ENCODE measurements at places on chromosomes 4 and X.

DNA sequence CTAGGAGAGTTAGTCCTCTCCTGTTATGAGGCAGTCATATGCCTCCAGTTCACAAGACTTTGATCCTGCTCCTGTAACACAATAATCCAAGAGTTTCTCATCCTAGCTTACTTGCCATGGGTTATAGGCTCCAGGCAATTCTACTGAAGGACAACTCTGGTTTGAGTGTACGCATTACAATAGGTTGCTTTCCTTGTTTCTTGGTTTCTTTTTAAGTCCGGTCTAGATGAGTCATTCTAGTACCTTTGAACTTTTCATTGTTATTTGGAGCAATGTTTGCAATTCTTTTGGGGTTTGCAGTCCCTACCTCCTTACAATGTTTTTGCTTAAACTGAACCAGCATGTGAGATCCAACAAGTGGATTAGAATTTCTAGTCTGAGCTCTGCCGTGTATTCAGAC, 109.1 kb downstream of the ANAPC4 start:
- DNase-seq, result no peak

- DNase-seq, result no peak
These were observed 60.2 kb upstream of the PGAM4 start for GRCh38 chrX:78029663-78030062.

DNA sequence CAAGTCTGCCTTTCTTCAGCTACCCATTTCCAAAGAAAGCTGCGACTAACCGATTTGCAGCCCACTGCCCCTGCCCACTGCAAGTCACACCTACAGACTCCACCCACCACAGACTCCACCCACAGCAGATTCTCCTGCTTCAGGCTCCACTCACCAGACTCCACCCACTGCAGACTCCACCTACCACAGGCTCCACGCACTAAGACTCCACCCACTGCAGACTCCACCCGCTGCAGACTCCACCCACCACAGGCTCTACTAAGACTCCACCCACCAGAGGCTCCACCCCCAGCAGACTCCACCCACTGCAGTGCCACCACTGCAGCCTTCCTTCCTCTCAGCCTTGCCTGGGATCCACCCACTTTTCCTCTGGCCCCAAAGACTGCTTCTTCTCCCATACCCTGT, 41.3 kb downstream of the ABLIM2 start:
- DNase-seq, result peak; percentile 75

DNA sequence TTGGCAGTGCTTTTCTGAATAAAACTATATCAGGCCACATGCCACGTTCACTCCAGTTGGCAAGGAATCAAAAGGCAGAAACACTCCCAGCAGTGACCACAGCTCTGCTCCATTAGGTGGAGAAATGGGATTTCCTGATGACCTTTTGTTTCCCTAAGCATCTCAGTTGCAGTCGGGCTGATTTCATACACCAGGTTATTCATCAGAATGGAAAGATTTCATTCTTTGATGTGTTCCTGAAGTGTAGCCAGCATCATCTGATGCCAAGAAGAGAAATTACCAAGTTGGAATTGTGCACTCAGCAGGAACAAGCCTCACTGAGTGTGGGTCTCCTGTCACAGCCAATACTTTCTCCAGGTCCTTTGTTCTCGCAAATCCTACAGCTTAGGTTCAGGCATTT, 193.7 kb downstream of the SPATA18 start:
- DNase-seq, result no peak

GRCh38 chr4:127379499-127379898, 253.3 kb upstream of the INTU start:
- DNase-seq, result no peak

DNA sequence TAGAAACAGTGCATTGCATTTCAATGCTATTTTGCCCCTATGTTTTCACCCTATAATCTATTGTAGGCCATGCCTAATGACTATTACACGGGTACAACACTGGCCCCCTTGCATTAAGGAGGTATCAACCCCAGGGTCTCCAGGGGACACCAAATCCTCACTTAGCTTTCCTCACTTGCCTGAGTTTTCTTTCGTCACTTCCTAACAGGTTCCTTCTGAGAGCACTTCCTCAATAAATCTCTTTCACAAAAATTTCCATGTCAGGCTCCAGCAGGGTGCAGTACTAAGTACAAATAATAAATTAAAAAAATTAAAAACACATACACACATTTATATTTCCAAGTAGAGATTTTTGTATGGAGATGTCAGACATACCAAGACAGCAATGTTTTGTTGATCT, 165.0 kb downstream of the RBM46 start:
- DNase-seq, result no peak

DNA sequence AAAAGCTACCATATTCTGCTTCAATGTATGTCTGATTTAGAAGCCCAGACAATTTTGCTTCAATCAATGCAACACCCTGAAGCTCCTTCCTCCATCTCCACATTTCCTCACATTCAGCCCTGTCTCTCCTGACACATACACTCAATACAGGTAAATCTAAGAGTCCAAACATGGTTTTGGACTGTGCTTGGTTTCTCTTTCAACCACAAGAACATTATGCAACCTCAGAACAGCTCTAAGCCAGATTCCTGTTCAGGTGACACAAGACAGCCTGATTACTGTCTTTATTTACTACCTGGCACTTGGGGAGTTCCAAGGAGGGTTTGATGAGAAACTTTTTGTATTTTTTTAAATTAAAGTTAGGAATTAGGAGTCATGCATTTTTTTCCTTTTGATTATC, 307.5 kb upstream of the SLIT2 start:
- no peak for DNase-seq

DNA sequence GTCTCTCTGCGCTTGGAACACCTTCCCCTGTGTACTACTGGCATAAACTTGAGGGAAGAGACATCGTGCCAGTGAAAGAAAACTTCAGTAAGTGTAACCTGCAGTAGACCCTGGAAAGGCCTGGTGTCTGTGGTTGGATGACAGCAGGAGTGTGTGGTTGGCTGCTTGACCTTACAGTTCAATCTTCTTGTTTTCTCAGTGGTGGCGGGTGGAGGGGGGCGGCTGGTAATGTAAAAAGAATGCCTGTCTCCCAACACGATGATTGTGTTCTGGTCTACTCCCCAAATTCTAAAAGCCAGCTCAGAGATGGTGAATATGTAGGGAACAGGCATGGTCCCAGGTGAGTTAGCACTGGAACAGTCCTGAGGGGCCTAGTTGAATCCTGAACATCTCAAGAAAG, 18.6 kb downstream of the PSMD10 start:
- no peak for DNase-seq

Measured in islet precursor cell (in vitro differentiated cells).